GM12892 (cell line): ENCODE measurements at places on chromosomes 3 and 15.

DNA sequence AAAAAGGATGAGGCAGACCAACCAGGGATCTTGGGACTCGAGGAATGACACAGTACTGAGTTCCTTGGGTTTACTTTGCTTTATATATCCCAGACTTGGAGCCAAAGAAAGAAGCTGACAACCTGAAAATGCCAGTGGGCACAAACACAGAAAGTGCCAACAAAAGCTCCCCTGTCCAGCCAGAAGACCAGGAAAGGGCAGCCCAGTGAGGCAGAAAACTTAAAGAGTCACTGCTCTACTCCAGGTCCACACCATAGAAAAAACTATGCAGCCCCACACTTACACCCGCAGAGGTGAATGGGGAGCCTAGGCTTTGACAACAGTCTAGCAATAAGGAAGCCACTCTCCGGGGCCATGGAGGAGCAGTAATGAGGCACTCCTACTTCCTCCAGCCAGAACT lies 80.3 kb downstream of the FLNB start:
- no peak for DNase-seq

GRCh38 chr3:150264561-150265279 lies 143.4 kb upstream of the TSC22D2 start:
- no peak for DNase-seq

DNA sequence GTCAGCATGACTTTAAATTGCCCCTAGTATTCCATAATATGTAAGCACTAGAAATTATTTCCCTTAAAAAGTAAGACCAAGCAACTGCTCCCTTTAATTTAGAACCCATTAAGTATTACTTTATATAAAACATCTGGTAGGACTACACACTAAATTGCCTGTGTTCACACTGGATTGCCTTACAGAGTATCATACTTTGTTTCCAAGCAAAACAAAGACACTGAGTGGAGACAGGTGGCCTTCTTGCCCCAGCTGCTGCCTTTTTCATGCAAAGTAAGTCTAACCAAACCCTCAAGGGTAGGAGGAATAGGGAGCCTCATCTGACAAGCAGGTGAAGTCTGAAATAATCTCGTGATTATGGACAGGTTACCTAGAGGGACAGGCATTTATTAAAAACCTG lies 87.3 kb downstream of the PEX5L start:
- DNase-seq, result no peak

GRCh38 chr15:22845289-22845900 lies 6.9 kb downstream of the NIPA2 start:
- no peak for DNase-seq

GRCh38 chr3:115272036-115272824 lies 125.1 kb upstream of the ZBTB20 start:
- DNase-seq, result no peak

DNA sequence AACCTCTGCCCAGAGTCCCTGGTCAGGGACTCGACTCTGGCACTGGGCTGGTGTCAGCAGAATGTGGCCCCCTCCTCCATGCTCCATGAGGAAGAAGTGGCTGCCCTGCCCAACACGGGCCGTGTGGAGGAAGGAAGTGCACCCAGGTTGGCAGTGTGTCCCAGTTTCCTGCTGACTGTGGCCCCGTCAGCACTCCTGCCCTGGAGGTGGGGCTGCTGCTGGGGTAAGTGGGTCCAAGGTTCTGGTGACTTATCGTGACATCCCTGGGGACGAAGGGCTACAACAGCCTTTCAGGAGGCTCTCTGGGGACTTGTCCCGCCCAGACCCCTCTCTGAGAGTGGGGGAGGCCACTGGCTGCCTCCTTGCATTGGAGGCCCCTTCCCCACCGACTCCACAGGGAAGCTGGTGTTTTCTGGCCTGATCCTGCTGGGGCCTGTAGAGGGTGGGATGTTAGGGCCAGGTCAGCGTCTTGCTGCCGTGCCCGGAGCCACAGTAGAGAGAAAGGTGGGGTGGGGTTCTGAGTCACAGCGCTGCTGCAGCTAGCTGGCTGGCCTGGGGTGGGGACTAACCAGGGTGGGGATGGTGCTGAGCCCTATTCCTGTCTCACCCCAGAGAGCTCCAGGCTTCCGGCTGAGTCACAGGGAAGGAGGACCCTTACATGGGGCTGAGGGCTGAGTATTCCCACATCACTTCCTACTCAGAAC lies 10.5 kb downstream of the SEMA4B start:
- no peak for DNase-seq

GRCh38 chr3:182111967-182112366 lies 400.2 kb downstream of the SOX2 start:
- no peak for DNase-seq

DNA sequence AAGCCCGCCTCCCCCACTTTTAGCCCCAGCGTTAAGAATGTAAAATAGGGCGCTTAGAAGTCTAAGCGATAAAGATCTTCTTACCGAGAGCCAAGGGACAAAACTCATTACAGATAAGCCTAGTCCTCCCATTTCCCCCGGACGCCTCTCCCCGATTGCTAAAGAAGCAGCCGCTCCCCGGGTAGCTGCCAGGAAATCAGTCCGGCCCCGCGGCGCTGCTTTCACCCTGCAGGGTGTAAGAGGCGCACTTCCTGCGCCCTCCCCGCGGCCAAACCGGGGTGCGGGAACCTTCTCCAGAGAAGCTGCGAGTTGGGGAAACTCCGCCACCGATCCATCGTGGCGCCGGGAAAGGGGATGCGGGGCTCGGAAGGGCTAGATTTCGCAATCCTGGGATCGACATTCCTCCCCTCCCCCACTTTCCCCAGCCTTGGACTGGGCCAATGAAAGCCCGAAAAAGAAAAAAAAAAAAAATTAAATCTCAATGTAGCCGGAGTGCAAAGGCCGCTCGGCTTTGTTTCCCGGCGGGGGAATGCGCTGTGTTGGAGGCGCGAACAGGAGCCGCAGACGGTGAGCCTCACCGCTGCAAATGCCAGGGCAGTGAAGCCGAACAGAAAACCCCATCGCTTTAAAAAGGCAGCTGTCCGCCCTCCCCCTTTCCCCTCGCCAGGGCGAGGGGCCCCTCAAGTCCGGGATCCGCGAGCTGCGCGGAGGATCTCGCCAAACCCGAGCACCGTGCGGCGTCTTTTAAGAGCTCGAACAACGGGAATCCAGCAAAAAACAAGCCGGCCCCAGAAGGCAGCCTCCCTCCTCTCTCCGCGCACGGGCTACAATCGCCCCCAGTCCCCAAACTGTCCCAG lies 626 bp upstream of the PTPRG start:
- peak; percentile 64 for DNase-seq

DNA sequence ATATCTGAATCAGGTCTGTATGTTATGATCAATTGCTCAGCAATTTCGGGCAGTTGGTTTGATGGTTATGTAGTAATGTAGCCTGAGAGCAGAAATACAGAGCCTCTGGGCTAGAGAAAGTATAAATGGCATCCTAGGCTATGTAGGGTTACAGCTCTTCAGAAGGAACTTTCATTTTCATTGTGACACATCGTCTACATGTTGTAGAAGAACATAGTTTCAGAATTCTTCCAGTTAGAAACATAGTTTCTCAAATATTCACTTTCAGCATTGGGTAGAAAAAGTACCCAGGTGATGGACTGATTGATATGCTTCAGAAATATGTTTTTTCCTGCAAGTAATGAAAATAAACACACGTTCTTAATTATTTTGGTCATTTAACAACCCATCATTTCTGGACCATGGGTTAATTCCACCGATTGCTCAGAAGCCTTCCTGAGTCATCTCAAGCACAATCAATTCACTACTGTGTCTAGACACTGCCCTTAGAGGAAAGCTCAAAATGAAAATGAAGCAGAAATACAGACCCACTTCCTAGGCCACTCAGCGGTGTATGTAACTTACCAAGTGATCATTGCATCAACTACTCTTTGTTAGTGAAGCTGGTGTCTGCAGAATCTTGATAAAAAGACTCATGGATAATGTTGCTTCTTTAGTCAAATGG lies 88.8 kb upstream of the TSEN2 start:
- peak; percentile 17 for DNase-seq

GRCh38 chr15:52290329-52290728 lies 5.3 kb downstream of the MYO5C start:
- no peak for DNase-seq

GRCh38 chr3:186451371-186451770 lies 89.3 kb upstream of the DGKG start:
- DNase-seq, result no peak

GRCh38 chr3:192929146-192929545 lies 11.5 kb upstream of the MB21D2 start:
- no peak for DNase-seq

DNA sequence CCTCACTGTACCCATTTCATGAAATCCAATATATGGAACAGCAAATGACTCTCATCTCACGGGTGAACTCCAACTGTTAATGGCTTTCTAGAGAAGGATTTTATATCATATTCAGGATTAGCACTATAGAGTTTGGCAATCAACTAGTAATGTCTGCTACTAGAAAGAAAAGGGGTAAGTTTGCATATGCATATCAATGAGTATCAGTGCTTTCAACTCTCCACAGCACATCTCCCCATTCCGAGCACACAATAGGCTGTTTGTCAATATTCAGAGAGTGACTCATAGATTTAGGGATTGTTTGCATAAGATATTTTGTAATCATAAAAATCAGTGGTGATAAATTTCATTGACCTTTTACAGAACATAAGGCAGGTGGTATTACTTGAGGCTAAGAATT lies 163.2 kb upstream of the LMCD1 start:
- DNase-seq, result no peak

DNA sequence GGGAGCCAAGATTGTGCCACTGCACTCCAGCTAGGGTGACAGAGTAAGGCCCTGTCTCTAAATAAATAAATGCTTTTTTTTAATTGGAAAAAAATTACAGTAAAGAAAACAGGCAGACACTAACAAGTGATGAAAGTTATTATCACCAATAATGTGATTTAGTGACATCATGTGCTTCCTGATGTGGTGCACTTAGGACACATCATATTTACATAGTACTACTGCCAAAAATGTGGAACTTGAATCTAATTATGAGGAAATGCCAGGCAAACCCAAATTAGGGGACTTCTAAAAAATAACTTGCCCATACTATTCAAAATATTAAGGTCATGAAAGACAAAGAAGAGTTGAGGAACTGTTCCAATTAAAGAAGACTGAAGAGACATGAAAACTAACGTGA lies 30.8 kb downstream of the MAP4 start:
- DNase-seq, result no peak

- DNase-seq, result no peak
Observed at GRCh38 chr3:14358426-14359211, 43.8 kb upstream of the SLC6A6 start.

- DNase-seq, result no peak
Observed at GRCh38 chr15:38512901-38513300, 51.7 kb downstream of the RASGRP1 start.

DNA sequence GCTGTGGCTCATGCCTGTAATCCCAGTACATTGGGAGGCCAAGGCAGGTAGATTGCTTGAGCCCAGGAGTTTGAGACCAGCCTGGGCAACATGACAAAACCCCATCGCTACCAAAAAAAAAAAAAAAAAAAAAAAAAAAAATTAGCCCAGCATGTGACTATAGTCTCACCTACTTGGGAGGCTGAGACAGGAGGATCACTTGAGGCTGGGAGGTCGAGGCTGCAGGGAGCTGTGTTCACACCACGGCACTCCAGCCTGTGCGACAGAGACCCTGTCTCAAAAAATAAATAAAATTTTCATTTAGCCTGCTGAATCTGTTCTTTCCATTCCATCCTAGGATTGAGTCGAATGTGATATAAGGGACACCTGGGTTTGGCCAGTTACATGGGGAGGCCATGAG lies 14.6 kb upstream of the PRICKLE2 start:
- no peak for DNase-seq

- no peak for DNase-seq
Observed at GRCh38 chr15:45918839-45919238, 284.0 kb downstream of the SQOR start.

- no peak for DNase-seq
Observed at GRCh38 chr15:96325541-96326327, 4.8 kb upstream of the NR2F2 start.

- no peak for DNase-seq
Observed at GRCh38 chr3:40583691-40584090, 58.9 kb downstream of the ZNF621 start.

DNA sequence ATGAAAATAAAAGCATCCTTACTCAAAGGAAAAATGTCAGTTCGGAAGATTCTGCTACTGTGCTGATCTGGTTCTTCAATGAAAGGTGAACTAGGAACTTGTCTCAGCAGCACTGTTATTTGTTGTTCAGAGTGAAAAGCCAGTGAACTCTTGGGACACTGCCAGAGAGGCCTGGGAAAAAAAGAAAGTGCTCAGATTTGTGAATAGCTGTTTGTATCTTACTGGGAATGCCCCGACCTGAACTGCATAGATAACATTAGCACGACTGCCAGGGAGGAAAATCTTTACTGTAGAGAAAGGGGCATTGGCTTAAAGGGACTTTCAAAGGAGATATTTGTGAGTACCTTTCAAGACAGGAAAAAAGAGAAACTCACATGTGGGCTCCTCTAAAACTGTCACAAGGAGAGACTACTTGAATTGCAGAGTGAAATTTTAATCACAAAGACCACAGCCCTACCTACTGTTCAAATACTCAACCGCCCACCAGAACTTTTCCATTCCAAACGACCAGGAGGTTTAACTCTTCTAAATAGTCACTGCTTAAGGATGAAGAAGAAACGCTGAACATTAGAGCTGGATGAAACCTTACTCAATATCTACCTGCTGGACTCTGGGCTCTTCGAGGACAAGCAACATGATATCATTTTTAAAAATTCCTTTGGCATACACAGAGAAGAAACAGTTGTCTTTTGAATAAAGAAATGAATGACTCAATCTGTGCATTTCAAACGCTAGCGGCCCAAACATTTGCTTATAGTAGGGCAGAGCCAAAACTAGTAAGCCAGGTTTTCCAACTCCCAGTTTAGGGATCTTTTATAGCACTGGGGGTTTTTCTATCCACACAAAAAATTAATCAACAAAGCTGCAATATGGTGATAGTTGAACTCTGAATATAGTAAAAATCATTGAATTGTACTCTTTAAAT lies 13.4 kb downstream of the TAMM41 start:
- DNase-seq, result no peak

GRCh38 chr3:116707531-116707930 lies 2.0 kb upstream of the TUSC7 start:
- DNase-seq, result no peak

DNA sequence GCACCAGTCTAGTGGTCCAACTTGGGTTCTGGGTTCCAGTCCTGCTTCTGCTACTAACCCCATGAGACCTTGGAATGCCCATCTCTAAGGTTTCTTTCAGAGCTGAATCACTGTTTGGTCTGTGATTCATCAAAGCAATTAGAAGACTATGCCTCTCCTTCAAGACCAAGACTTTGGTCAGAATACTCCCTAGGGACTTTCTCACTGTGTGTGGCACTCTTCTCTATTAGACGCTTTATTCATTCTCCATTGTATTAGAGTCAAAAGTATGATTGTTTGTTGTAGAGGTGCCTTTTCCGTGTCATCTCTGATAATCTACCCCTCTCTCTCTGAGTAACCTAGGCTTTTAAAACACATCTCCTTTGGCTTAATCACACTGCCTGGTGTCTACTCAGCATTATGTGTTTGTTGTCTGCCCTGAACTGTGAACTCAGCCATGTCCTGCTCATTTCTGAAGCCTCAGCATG lies 90.5 kb downstream of the LPP start:
- no peak for DNase-seq

GRCh38 chr3:130414457-130414856 lies 69.0 kb downstream of the COL6A5 start:
- no peak for DNase-seq

- no peak for DNase-seq
Observed at GRCh38 chr3:142923694-142924093, 34.8 kb upstream of the PCOLCE2 start.
